ENCODE measurements at places on chromosomes 7 and 10. TPM values are rescaled to one million over a fixed set of nuclear protein-coding genes. Genes with fewer than 3 reads are reported as not detected.

GRCh38 chr10:86018735-86019058 lies 347.9 kb downstream of the GRID1 start:
- no peak for DNase-seq

GRCh38 chr10:58026036-58026435 lies 241.7 kb downstream of the IPMK start:
- no peak for DNase-seq

DNA sequence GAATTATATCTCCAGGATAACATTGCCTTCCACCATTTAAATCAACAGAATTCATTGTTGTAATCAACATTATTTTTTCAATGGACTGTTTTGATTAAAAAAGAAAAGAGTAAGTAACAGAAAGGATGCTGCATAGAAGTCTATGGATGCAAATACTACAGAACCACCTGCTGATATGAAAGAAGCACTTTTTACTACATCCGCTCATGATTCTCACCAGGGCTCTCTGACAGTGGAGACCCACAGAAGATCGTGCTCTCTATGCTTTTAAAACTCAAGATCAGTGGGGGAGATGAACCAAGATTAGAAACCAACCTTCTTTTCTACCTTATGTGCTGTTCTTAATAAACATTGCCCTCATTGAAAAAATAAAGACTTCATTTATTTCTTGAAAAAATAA lies 24.4 kb downstream of the RHOBTB1 start:
- no peak for DNase-seq

DNA sequence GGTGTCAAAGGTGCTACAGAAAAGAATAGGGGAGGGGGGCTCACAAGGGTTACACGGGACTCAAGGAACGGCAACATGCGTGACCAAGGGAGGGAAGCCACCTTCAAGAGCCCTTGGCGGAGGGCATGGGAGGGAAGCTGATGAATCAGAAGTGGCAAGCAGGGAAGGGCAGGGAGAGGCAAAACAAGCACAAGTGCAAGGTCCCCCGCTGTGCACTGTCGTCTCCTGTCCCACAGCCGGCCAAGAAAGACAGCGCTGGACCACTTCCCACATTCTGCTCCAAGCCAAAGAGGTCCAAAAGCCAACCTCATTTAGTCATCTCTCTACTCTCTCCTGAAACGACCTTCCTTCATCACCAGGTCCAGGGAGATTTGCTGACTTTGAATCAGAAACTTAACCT lies 102.7 kb downstream of the CALN1 start:
- DNase-seq: no peak

GRCh38 chr7:156448918-156449317 lies 191.7 kb upstream of the RNF32 start:
- no peak for DNase-seq

DNA sequence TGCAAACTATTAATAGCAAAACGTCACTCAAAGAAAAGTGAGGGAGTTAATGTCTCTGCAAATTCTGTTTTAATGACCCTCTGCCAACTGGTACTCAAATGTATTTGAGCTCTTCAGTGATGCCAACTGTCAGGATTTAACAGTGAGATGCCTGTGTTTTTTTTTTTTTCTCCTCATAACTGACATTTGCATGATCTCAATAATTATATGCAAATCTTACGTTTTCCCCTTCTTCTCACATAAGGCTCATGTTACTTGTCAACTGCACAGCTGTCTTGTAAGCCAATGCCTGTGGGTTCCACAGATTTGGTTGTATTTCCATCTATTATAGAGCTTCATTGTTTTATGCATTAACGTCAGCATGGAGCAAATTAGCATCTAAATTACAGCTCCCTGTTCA lies 38.2 kb downstream of the PPP1R3A start:
- DNase-seq: no peak

- DNase-seq: no peak
These were observed 8.2 kb downstream of the MYOF start for GRCh38 chr10:93473804-93474472.

GRCh38 chr7:124155432-124156022 lies 122.7 kb upstream of the TMEM229A start:
- DNase-seq: no peak

- DNase-seq: peak; percentile 64
These were observed 1.3 kb upstream of the SPOCK2 start for GRCh38 chr10:72089618-72090017.

DNA sequence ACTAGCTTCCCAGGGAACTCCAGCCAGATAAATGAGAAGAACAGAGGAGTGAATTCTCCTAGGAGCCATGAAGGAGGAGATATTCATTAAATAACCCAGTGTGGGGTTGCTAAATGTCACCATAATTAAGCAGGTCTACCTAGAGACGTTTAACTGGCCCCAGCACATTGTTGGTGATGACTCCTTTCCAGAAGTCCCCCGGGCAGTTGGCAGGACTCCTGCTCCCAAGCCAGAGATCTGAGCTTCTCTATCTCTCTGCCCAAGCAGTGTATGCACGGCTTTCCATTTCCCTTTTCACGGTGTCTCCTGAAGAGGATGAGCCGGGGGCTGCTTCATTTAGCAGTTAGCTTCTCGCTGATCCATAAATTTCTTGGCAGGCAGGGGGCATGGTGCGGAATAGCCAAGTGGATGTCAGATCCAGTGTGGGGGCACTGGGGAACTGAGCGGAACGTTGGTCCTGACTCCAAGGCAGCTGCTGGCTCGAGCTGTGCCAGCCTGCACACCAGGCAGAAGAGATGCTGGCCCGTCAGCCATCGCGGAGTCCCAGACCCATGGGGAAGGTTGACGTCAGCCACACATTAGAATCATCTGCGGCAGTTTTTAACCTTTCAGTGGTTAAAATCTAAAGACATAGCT lies 142.0 kb upstream of the NPY start:
- no peak for DNase-seq

GRCh38 chr7:117308891-117309290 lies 14.0 kb downstream of the WNT2 start:
- no peak for DNase-seq

NKX2-3 gene
- total RNA-seq: not detected

SLC13A1 gene
- not detected for total RNA-seq

PTF1A gene
- not detected for total RNA-seq

GIMAP1 gene
- total RNA-seq: 11.1 TPM
